ENCODE measurements at places on chromosomes 2 and 18.
A peak's percentile ranks its signal among the peaks of the same experiment; 100 is the strongest.

DNA sequence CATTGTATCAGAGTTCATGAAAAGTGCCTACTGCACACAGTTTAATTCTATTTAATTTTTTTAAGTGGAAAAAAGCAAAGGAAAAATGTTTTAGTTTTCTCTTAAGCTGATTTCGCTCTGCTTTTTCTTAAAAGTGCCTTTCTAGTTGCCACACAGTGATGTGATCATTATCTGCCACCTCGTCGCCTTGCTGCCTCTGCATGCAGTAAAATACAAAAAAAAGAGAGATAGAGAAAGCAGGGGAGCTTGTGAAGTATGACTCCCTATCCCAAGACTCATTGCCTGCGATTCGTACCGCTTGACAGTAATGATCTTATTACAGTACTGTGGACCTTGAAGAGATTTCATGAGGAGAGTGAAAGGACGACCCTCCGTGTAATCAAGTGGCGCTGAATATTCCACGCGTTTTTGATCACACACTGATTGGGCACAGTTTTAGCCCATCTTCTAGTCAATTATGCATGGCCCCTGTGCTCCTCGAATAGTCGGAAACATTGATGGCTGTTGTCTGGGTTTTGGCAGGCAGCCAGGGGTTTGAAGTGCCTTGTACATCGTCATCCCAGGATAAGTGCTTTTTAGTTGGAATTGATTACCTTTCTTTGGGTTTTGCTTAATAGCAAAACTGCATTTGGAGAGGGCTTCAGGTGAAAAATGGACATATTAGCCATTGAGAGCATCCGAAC lies 188.3 kb downstream of the GBX2 start:
- no peak for DNase-seq

- peak; percentile 82 for DNase-seq
These were observed 81.4 kb upstream of the PKDCC start for GRCh38 chr2:41966431-41966893.

DNA sequence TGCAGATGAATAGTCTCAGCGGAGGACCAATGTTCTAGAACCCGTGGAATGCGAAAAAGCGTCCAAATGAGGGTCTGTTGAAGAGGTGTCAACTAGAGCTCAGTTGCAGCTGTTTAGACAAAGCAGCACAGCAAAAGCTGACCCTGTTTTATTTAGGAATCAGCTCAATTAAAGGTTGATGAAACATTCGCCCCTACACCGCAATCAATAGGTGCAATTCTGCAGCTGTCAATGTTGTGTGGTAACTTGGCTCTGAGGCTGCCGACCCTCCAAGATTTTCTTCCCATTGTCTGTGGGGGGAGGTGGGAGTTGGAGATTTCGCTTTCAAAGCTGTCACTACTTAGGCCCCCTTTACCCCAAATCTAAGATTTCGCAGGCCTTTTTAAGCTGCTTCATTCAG lies 330.0 kb downstream of the ETAA1 start:
- DNase-seq: no peak

- no peak for DNase-seq
These were observed 262.8 kb downstream of the ICOS start for GRCh38 chr2:204199357-204199756.

GRCh38 chr2:235168174-235168979 lies 216.6 kb downstream of the SH3BP4 start:
- DNase-seq: no peak

GRCh38 chr2:60764736-60765534 lies 8.9 kb downstream of the PAPOLG start:
- no peak for DNase-seq

GRCh38 chr2:1863861-1864260 lies 119.5 kb upstream of the PXDN start:
- DNase-seq: no peak

GRCh38 chr2:28681158-28681571 lies 70.5 kb upstream of the PPP1CB start:
- no peak for DNase-seq

DNA sequence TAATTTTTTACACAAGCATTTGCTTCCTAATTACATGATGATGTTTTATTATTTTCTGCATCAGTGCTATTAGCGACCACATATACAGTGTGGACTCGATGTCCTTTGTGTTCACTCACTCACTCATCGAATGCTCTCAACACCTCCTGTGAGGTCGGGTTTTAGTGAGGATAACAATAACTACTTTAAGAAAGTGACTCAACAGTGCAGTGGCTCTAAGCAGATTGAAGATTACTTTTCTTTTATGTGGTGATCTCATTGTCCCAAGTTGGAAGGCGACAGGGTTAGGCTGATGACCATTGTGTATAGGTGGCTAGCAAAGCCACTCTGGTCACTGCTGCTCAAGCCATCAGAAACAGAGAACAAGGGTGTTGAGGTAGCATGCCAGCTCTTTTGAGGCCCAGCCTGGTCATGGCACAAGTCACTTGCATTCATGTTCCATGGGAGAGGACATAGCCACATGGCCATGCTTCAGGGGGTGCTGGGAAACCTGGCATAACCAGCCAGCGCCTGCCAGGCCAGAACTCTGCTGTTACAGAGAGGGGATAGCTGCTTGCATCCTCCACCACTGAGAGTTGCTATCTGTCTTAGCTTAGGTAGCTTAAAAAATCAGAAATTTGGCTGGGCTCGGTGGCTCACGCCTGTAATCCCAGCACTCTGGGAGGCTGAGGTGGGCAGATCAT lies 60.4 kb downstream of the PDCL3 start:
- no peak for DNase-seq

DNA sequence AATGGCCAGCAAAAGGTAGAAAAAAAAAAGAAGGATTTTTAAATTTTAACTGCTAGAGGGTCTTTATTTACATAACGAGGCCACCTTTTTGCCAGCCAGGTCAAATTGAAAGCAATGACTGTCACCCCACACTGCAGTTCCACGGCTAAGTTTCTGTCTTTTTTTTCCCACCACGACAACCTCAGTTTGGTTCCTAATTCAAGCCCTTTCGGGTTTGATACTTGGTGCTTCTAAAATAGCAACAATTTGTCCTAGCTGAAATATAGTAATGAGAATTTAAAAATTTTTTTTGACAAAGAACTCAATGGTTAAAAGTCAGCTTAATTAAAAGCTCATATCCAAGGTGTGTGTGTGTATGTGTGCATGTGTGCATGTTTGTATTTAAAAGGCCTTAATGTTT lies 16.4 kb upstream of the NMS start:
- no peak for DNase-seq

- DNase-seq: no peak
These were observed 776.0 kb downstream of the TSN start for GRCh38 chr2:122531290-122532071.

- DNase-seq: no peak
These were observed 406.1 kb upstream of the MEX3C start for GRCh38 chr18:51603551-51603950.

- DNase-seq: no peak
These were observed 134.0 kb downstream of the HDAC4 start for GRCh38 chr2:239266779-239267287.

DNA sequence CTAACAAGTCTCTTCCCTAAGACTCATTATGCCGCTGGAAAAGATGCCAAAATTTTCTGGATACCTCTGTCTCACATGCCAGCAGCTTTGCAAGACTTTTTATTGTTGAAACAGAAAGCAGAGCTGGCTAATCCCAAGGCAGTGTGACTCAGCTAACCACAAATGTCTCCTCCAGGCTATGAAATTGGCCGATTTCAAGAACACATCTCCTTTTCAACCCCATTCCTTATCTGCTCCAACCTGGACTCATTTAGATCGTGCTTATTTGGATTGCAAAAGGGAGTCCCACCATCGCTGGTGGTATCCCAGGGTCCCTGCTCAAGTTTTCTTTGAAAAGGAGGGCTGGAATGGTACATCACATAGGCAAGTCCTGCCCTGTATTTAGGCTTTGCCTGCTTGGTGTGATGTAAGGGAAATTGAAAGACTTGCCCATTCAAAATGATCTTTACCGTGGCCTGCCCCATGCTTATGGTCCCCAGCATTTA lies 26.3 kb downstream of the DHRS9 start:
- DNase-seq: no peak

GRCh38 chr2:18986046-18986445 lies 372.4 kb downstream of the OSR1 start:
- DNase-seq: no peak

GRCh38 chr18:55237660-55238059 lies 278.4 kb upstream of the CCDC68 start:
- DNase-seq: no peak

DNA sequence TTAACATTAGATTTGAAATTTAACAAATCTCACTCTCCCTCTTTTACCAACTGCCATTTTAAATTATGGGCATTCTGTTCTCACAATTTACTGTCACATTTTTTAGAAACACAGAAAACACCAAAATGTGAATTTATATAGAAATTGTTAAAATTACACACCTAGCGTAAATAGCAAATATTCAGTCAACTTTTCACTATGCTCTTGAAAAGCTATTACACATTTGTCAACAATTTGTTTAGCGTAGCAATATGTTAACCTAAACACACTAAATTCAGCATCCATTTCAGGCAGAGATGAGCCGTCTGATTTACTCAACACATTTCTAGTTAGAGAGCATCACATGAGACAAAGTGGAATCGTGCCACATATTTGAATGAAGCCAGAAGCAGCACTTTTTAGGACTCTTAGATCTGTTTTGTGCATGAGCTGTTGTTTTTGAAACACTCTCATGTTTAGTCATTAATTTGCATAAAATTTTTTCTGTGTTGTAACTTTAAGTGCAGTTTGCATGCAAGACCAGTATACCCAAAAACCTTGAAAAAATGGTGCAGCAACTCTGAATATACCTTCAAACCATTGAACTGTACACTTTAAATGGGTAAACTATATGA lies 8.2 kb downstream of the TTC32 start:
- no peak for DNase-seq

- peak; percentile 74 for DNase-seq
These were observed 162.4 kb downstream of the CELF4 start for GRCh38 chr18:37403100-37403781.

DNA sequence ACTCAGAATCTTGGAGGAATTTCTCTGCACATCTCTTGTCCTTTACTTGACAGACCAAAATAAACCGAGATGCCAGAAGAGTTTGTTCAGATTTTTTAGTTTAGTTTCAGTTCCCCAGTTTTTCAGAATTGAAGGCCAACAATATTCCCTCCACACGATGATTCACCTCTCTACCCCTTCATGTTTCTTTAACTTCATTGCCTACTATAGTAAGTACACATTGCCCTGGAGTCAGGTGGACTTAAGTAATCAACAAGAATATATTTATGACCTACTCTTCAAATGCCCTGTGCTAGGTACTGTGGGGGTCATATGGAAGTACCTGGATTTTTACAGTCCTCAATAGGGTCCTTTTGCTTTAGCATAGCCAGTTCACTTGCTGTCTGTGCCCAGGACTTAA lies 79.6 kb upstream of the CTLA4 start:
- DNase-seq: no peak

GRCh38 chr2:5175231-5175630 lies 517.0 kb upstream of the SOX11 start:
- no peak for DNase-seq

DNA sequence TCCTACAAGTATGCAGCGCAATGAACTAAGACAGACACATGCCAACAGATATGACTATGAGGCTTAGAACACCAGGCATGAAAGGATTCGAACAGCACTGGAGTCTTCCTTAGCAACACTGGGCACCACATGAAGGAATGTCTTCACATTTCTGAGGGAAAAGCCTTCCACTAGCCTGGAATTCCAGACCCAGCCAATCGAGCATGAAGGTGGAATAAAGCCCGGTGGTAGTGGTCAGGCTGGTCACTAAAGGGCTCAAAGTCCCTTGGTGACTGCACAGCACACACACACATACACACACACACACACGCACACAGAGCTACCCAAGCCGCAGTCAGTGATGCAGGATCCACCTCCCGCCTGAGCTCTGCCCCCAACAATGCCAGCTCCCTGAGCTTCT lies 19.7 kb upstream of the SFXN5 start:
- no peak for DNase-seq

DNA sequence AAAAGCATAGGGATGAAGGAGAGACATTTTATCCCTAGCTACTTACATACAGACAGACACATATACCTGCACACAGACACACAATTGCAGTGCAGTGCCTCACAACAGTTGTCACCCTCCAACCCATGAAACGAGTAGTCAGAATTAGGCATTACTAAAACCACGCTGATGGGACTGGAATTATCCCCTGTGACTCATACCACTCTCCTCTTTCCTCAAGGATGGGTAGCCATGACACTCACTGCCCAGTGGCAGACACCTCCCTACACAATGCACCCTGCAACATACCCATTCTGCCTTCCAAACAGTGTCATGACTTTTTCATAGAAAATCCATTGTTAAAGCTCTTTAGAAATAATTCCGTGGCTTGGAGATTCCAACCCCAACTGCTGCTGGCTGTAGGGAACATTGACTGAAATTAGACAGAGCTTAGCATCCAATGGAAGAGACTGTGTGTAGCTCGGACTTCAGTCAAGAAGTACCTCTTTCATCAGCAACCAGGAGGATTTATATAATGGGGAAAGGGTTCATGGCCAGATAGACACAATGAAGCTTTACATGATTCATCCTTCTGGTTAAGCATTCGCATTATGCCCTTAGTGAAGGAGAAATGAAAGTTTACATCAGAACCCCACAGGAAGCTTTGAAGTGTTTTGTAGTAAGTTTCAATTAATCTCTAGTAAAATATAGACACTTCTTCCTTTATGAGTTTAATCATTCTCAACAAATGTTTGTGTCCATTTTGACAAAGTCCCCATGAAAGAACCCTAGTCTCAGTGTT lies 155.2 kb downstream of the FBXO15 start:
- DNase-seq: no peak

- DNase-seq: peak; percentile 77
These were observed 46.9 kb upstream of the USP14 start for GRCh38 chr18:111306-112014.

DNA sequence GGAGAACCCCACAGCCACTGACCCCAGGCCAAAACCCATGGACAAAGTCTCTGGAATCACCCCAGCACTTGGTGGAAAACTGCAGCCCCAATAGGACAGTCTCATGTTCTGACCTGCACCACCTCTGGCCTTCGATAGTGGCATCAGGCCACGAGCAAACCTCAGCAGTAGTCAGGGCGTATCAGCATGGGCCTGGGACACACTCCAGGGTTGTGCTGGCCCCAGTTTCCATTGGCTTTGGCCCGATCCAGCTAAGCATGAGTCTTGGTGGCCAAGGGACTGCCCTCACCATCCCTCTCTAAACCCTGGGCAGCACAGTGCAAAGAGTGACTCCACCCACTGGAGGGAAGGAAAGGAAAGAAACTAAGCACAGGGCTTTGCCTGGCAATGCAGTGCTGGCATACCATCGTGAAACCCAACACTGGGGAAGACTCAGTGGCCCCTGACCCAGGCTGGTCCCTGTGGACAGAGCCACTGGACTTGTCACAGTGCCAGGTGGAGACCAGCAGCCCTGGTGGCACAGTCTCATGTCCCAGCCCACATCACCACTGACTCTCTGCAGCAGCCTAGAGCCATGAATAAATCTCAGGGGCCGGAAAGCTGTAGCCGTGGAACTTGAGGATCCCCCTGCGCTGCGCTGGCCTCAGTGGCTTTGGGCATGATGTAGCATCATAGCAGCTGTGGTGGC lies 46.3 kb downstream of the ZNF519 start:
- no peak for DNase-seq

- no peak for DNase-seq
These were observed 8.4 kb downstream of the PTPRM start for GRCh38 chr18:7575465-7576028.

- no peak for DNase-seq
These were observed 177.7 kb downstream of the DIS3L2 start for GRCh38 chr2:232139171-232139594.

GRCh38 chr2:42068571-42069178 lies 20.9 kb downstream of the PKDCC start:
- no peak for DNase-seq

All from heart right ventricle (tissue), 16 donors.